Hematopoietic multipotent progenitor cell treated with erythropoietin and hydrocortisone succinate and interleukin-3 and kit ligand, for 17 days (in vitro differentiated cells): ENCODE measurements at places on chromosomes 5 and 9.

DNA sequence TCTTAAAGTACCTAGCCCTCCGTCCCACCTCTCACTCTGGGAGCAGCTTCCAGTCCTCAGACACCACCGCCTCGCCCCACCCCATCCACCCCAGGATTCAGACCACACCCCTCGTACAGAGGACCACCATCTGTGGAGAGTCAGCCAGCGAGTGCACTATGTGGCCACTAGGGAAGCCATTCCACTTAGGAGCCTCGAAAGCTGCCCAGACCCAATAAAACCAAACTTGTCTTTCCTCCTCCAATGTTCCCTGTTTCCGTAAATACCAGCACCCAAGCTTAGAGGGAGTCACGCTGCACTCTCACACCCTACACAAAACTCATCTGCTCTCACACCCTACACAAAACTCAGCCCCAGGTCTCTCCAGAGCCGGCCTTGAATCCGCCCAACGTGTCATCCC is 1.9 kb downstream of the GCNT4 start:
- DNase-seq = no peak

- no peak for DNase-seq
These were observed 143.1 kb upstream of the GRIN3A start for GRCh38 chr9:101881508-101881907.

GRCh38 chr5:98969400-98969799 is 40.6 kb upstream of the CHD1 start:
- DNase-seq = no peak

DNA sequence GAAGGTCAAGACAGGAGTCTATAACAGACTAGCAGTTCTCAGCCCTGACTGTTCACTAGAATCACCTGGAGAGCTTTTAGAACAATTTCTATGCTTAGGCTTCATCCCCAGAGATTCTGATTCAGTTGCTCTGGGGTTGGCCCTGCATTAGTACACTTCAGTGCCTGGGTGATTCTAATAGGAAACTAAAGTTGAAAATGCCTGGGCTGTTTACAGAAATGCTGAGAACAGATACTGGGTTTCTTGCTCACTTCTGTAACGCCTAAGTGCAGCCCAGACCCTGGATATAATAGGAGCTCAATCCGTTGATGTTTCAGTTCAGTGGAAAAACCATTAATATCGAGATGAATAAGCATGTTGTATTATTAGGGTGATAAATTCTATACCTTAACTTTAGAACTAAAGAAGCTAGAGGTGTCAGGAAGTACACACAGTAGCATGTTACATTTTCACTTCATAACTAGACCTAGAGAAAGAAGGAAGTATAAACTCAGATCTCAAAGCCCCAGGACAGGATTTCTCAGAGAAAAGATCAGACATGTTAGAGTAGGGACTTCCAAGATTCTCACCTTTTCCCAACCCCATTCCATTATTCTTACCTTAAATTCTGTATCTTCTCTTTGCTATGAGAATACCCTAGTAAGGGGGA is 20.4 kb downstream of the HAVCR2 start:
- DNase-seq = no peak

DNA sequence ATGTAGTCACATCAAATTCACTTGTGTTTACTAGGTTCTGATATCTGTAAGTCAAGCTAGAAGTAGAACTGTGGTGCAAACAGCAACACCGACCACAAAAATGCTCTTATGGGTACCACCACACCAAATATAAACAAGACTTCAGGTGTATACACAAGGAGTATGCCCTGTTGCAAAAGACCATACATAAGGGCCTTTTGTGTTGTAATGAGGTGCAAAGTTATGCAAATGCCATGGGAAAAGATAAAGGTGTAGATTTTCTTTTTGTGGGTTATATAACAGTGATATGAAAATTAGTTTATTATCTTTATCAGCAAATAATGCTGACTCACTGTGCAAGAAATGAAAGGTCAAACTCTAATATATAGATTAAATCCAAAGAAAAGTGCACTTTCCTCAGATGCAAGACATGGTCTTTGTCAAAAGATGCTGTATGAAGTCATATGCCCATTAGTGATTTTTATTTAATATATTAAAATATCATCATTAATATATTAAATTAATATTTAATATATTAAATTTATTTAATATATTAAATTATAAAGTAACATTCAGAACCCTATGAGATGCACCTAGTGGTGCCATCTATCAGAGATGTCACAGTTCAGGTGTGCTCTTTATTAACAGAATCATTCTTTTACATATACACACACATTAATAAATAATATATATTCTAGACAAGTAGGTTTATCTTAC is 26.7 kb upstream of the ALDH1A1 start:
- no peak for DNase-seq

GRCh38 chr9:36208521-36209253 is 18.0 kb downstream of the CLTA start:
- no peak for DNase-seq

DNA sequence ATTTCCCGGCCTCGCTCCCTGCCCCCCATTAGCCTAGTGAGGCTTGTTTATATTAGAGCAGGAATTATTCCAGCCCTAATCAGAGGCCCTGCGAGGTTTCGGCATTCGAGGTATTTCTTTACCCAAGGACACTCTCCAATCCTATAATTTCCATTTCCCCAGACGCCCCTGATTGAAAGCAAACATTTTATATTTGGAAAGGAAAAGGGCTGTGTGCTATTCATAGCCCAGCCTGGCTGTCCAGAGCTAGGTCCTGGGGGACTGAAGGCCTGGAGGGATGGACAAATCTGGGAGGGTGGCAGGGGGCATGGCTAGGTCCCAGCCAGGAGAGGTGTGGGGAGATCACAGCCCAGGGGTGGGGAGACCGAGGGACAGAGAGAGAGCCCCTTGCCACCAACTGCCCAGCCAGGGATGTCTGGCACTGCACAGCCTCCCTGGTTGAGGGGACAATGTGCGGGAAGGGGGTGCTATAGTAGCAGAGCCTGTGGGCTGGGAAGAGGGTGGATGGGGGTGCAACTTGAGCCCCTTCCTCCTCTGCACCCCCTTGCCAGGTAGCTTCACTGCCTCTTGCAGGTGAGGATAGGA is 125.1 kb downstream of the BARX1 start:
- no peak for DNase-seq

- DNase-seq = no peak
These were observed 28.4 kb downstream of the ZFP62 start for GRCh38 chr5:180832638-180833068.

DNA sequence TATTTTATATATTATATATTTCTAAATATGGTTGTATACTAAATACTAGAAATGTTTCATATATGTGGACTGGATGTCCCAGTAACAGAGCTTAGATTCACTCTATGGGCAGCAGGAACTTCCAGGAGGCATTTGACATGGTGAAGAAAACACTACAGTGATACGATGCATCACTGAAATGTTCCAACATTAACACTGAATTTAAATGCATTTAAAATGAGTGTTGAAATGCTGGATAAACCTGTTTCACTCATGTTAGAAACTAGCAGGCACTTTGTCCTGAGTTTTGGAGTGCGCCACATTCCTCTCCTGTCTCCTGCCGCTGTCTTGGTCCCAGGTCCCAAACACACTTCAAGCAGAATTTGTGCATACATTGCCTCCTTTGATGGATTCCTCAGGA is 237.8 kb upstream of the NFIL3 start:
- no peak for DNase-seq

GRCh38 chr5:3114467-3114866 is 363.0 kb upstream of the IRX2 start:
- no peak for DNase-seq

DNA sequence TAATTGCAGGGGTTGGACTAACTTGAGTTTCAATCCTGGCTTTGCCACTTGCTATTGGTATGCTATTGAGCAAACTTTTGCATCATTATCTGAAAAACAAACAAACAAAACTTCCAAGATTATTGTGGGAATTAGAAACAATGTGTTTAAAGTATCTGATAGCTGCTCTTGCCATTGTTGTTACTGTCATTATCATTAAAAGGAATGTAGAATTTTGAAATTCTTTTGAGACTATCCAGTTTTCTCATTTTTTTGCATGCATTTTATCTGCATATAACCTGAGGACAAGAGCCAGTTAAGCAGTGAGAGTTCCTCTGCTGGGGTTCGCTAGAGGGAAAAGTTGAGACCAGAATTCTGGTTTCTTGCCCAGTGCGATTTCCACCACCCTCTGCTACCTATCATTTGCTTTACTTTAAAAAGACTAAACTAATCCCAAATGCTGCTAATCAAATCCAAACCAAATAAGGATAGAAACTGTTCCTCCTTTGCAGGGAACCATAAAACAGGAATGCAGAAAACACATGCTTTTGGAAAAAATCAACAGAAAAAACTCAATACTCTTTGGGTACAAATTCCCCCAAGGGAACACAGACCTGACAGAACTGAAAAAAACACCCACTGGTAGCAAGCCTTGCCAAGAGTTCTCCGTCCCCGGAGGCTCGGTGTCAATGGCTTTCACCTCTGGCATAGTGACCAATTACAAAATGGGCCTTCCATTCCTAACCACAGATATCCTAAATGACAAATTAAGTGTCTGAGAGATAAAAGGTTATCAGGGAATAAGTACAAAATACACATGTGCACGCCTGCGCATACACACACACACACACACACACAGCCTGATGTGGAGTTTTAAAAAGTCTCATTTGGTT is 373.7 kb downstream of the ARL15 start:
- DNase-seq = no peak

DNA sequence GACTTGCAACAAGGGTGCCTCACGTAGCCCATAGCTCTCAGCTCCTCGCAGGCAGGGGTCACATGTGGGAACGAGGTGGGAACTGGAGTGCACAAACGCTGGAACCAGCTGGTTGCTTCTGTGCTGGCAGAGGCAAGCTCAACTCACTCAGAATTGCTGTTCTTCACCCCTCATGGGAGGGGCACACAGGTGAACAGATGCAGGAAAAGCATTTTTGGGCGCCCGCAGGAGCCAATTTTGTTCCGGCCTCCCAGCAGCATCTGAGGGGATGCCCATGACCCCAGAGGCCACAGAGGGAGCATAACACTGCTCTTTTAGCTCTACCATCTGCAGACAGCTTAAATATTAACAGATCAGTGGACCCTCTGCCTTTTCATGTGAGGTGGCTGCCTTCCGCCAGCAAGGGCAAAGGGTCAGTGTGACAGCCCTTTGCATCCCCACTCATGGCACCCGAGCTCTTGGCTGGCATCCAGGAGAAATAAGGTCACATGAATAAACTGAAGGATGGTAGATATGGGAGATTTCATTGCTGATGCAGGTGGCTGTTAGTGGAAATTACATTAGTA is 196.2 kb downstream of the SLCO4C1 start:
- DNase-seq = no peak
